ENCODE measurements at places on chromosomes 1 and 21. TPM values are rescaled to one million over a fixed set of nuclear protein-coding genes. Genes with fewer than 3 reads are reported as not detected.
A peak's percentile ranks its signal among the peaks of the same experiment; 100 is the strongest.

DNA sequence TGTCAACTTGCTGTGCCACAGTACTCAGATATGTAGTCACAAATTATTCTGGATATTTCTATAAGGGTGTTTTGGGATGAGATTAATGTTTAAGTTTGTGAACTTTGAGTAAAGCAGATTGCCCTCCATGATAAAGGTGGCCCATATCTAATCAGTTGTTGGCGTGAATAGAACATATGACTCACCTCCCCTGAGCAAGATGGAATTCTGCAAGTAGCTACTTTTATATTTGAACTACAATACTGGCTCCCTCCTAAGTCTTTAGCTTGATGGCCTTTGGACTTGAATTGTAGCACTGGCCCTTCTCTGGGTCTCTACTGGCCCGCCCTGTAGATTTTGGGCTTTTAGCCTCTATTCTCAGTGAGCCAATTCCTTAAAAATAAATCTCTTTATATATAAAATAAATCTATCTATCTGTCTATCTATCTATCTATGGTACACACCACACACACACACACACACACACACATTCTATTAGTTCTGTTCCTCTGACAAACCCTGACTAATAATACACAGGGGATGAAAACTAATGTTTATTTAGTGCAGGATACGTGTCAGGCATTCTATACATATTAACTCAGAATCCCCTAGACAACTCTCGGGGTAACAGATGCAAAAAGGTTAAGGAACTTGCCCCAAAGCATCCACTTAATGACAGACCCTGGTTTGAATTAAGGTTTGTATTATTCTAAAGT lies 37.9 kb upstream of the PDC start:
- peak; percentile 68 for DNase-seq

AIRE gene
- total RNA-seq, result not detected

DNA sequence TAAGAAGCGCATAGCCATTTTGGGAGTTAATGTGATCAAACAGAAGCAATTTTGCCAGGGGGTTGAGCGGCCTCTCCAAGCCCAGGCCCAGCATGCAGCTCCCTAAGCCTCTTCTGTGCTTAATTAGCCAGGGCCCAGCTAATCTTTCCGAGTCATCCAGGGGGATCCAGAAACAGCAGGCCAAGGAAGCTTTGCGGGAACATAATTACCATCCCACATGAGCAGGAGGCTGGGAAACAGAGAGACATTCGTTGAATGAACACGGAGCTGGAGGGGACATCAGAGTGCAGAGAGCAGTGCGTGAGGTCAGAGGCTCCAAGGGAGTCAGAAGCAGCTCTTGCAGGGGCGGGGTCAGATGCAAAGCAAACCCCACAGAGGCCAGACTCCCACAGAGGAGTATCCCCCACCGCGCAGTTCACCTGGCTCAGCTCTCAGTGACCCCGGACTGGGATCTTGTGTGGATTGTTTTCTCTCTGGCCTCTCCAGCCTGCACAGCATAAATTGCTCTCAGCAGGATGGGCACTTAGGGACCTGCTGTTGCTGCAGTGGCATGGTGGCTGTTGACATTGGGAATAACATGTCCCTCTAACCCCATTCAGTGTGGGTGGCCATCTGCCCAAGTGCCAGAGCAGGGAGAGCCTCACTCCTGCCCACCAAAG lies 657.4 kb downstream of the AJAP1 start:
- DNase-seq, result no peak

- DNase-seq, result no peak
Observed at GRCh38 chr1:53104289-53104913, 38.0 kb downstream of the SLC1A7 start.

GRCh38 chr1:238487931-238488330 lies 597.2 kb upstream of the ZP4 start:
- no peak for DNase-seq

C1orf94 gene
- 4.0 TPM for total RNA-seq

GRCh38 chr1:53755874-53756273 lies 16.9 kb upstream of the GLIS1 start:
- DNase-seq, result no peak

WNT2B gene
- under 0.01 TPM for total RNA-seq

All from M059J (cell line).